ENCODE measurements at places on chromosomes 5 and 9. TPM values are rescaled to one million over a fixed set of nuclear protein-coding genes. Genes with fewer than 3 reads are reported as not detected.

GRCh38 chr9:104869811-104870210 is 58.1 kb downstream of the ABCA1 start:
- H3K4me3 ChIP-seq: no peak overlapping the region
- H3K36me3 ChIP-seq: no peaks in the 10 kb centered on the region
- H3K27me3 ChIP-seq: no peaks in the 10 kb centered on the region
- no peaks in the 10 kb centered on the region for H3K4me1 ChIP-seq
- DNase-seq: no peak
- H3K27ac ChIP-seq: no peak overlapping the region

DNA sequence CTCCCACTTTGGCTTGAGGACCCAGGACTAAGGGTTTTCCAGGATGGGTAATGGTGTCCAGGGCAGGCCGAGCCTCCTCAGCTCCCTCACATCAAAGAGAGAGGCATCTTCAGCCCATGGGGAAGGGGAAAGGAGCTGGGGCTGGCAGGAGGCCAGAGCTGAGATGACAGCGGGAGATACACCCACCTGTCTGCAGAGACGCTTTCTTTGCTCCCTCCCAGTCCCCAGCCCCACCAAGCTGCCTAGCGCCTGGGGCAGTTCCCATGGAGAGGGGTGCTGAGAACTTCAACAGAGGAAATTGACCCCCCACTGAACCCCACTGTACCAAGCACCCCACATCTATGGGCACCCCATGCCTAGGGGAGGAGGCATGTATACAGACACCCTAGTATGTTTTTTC is 10.6 kb downstream of the PCDH1 start:
- no peaks in the 10 kb centered on the region for H3K4me1 ChIP-seq
- peaks cover 10% of the 10 kb centered on the region for H3K27me3 ChIP-seq
- no peak for DNase-seq
- no peak overlapping the region for H3K27ac ChIP-seq
- H3K36me3 ChIP-seq: no peaks in the 10 kb centered on the region
- H3K4me3 ChIP-seq: no peak overlapping the region

GRCh38 chr5:153952057-153952456 is 86.7 kb downstream of the FAM114A2 start:
- no peaks in the 10 kb centered on the region for H3K36me3 ChIP-seq
- no peaks in the 10 kb centered on the region for H3K27me3 ChIP-seq
- H3K27ac ChIP-seq: no peak overlapping the region
- H3K4me3 ChIP-seq: no peak overlapping the region
- DNase-seq: no peak
- H3K4me1 ChIP-seq: no peaks in the 10 kb centered on the region

GRCh38 chr9:128479262-128479661 is 23.5 kb downstream of the ODF2 start:
- H3K4me3 ChIP-seq: no peak overlapping the region
- no peaks in the 10 kb centered on the region for H3K27me3 ChIP-seq
- peaks cover 22% of the 10 kb centered on the region for H3K36me3 ChIP-seq
- no peak for DNase-seq
- H3K27ac ChIP-seq: no peak overlapping the region

DNA sequence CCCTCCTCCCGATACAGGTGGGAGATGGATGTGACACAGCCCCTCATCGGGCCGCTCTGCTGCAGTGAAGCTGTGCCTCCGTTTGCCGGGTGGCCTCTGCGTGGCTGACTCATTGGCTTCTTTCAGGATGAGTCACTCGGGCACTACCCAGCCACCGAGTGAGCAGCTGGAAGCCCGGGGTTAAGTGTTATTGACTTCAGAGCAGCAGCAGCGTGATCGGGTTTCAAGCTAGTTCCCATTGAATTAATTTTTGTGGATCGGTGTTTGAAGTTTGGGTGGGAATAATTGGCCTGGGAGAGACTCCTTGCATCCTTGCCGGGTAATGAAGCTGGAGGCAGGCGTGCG is 266.4 kb upstream of the IRX4 start:
- H3K36me3 ChIP-seq: no peaks in the 10 kb centered on the region
- no peaks in the 10 kb centered on the region for H3K4me1 ChIP-seq
- no peaks in the 10 kb centered on the region for H3K27me3 ChIP-seq

DNA sequence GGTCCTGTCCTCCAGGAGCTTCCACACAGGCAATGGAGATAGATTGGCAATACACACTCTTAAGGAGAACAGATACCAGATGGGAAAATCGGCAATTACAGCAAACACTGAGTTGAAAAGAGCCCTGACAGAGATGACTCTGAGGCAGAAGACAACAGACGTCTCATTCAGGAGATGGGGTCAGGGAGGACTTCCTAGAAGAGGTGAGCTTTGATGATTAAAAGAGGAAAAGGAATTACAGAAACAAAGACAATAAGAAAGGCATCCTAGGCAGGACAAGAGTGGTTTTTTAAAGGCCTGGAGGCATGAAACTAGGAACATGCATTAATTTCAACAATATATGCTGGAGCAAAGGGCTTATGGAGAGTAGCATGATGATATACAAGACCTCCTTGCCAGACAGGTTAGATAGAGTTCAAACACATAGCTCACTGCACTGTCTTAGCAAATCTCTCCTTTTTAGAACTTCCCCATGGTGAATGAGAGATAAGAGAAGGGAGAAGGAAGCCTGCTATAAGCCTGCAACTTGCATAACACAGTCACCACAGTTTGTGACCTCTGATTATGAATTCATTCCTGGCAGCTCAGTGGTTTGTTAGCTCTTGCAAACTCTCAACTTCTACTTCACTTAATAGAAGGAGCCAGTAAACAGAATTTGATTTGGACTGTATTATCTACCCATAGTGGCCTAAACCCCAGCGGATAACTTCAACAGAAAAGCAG is 48.5 kb downstream of the SIL1 start:
- no peak for DNase-seq
- no peak overlapping the region for H3K27ac ChIP-seq
- H3K36me3 ChIP-seq: no peaks in the 10 kb centered on the region
- H3K27me3 ChIP-seq: no peaks in the 10 kb centered on the region

DNA sequence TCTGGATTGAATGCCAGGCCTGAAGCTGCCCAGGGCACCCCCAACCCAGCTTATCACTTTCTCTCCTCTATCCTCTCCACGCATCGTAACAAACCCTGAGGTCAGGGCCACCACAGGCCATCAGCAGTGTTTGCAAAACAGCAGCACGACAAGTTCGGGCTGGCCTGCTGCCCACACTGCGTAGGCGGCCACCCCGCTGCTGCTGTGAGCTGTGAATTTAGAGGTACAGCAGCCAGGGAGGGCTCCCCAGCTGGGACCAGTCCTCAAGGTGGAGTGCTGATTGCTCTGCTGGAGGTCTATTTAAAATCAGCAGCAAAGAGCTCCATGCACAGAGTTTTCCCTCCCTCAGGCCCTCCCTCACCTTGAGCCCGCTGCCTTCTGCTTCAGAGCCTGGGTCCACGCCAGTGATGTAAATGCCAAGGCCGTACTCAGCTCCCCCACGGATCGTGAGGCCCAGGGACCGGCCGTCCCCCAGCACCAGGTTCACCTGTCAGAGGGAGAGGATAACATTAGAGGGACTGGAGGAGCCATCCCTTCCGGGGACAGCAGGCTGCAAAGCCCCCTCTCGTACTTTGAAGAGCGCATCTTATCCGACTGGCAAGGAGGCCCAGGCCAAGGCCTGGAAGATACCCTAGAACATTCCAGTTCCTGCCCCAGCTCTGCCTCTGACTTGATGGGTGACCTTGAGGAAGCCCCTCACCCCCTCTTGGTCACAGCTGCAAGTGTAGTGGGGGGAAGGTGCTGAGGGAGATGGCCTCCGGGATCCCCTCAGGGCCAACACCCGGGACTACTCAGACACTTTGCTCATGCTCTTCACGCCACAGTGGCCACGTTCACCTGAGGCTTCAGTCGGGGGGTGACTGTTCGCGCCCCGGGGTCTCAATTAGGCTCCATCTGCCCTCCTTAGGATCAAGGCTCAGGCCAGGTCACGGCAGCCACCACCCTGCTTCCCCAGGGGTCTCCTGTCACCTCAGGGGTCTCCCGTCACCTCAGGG is 39.1 kb downstream of the WHRN start:
- no peaks in the 10 kb centered on the region for H3K27me3 ChIP-seq
- H3K4me1 ChIP-seq: no peaks in the 10 kb centered on the region
- H3K27ac ChIP-seq: no peak overlapping the region
- no peaks in the 10 kb centered on the region for H3K36me3 ChIP-seq

DNA sequence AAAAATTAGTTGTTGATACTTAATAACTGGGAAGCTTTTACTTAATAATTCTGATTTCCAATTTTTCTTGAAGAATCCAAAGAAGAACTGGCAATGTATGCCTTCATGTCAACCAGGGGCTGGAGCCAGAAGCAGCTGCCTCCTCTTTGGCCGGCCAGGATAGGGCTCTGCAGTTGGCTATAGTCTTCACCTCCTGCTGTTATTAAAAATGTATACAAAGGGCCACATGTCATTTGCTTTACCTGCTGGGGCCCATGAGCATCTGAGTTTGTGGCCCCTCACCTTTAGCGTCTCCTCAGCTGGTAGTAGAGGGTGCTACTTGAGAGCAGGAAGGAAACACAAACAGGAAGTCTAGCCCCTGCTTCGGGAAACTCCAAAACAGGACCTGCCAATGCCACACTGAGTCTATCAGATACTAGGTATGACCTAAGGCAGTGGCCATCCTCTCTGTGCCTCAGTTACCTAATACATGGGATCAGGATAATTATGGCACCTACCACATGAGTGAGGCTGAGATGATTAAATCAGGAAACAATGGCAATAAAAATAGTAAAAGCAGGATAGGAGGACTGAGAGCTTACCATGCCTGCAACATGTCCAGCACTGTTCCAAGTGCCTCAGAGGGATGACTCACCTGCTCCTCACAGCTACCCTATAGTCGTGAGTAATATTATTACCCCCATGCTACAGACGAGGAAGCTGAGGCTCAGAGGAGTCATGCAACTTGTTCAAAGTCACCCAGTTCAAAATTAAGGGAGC is 21.3 kb downstream of the CCDC69 start:
- no peak overlapping the region for H3K27ac ChIP-seq
- peaks cover 15% of the 10 kb centered on the region for H3K36me3 ChIP-seq
- peaks cover 29% of the 10 kb centered on the region for H3K4me1 ChIP-seq
- no peak overlapping the region for H3K4me3 ChIP-seq

DNA sequence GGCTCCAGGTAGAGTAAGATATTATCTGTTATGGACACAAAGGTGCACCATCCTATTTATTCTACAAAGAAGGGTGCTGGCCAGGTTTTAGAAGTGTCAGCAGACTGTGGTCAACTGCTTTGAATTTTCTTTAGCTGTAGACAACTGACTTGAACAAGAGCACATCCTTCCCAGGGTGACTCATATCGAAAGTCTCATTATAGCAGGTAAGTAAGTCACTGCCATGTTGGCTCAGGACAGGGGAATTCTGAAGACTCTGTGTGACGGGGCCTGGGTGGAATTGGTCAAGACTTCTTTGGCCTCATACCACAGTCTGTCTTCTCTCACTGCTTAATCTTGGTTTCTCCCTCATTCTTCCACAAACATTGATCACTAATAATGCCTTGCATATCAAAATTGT is 214.5 kb upstream of the CDH9 start:
- no peaks in the 10 kb centered on the region for H3K4me1 ChIP-seq
- H3K36me3 ChIP-seq: no peaks in the 10 kb centered on the region
- no peak overlapping the region for H3K4me3 ChIP-seq
- H3K27ac ChIP-seq: no peak overlapping the region

DNA sequence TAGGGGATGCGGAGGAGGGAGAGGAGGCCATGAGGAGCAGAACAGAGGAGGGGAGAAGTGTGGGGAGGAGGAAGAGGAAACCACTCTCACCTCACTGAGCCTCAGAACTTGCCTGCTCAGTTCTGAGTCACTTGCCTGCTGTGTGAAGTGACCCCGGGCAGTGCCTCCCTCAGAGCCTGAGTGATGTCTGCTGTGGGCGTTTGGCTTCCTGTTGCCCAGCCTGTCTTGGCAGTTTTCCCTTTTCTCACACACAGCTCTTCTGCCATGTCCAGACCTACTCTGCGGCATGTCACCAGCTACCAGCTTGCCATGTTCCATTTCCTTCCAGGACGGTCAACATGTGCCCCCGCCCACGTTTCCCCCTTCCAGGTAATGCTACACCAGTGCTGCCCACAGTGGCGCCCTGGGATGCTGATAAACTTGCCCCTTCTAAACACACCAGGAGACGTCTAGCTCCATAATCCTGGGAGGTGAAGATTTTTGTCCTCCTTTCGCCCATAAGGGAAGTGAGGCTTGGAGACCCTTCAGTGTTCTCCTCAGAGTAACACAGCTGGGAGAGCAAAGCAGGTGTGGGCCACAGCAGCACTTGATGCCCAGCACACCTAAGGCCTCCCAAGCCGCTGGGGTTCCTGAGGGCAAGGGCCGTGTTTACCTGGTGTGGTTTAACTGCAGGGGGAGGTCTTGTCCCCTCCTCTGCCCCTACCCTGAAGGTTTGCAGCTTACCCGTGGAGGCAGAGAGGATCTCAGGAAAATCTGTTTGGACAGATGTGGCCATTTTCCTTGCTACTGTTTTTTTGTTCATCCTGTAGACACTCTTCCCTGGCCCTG is 63.8 kb upstream of the RNF130 start:
- DNase-seq: no peak
- no peak overlapping the region for H3K27ac ChIP-seq
- H3K36me3 ChIP-seq: no peaks in the 10 kb centered on the region
- H3K4me1 ChIP-seq: no peaks in the 10 kb centered on the region
- no peak overlapping the region for H3K4me3 ChIP-seq

DNA sequence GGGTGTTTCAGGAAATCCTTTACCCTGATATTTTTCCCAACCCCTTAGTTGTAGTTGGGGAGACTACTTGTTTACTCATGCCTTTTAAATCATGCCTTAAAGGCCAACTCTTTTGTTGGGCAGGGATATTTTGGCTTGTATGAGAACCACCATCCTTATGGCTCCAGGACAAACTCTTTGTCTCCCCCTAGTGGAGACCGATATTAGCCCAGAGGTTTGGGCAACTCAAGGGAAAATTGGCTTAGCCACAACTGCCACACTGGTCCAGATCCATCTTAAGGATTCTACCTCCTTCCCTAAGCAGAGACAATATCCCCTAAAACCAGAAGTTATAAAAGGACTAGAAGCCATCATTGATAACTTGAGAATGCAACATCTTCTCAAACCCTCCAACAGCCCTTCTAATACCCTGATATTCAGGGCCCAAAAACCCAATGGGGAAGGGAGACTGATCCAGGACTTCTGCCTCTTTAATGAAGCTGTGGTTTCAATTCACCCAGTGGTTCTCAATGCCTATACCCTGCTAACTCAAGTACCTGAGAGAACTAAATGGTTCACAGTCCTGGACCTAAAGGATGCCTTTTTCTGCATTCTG is 100.9 kb upstream of the HCN1 start:
- no peaks in the 10 kb centered on the region for H3K36me3 ChIP-seq
- no peaks in the 10 kb centered on the region for H3K27me3 ChIP-seq
- no peaks in the 10 kb centered on the region for H3K4me1 ChIP-seq
- no peak overlapping the region for H3K27ac ChIP-seq
- no peak overlapping the region for H3K4me3 ChIP-seq

Gene SIT1
- total RNA-seq: 43.1 TPM

Gene FOXD4
- total RNA-seq: 0.22 TPM

Gene TLX3
- total RNA-seq: not detected

Gene NRG2
- 0.24 TPM for total RNA-seq

Gene GAPT
- total RNA-seq: not detected

Gene SPATA31A3
- not detected for total RNA-seq
